ENCODE measurements at places on chromosomes 16 and 17.

- no peak for DNase-seq
Measured at GRCh38 chr16:69108064-69108904, 2.8 kb downstream of the HAS3 start.

DNA sequence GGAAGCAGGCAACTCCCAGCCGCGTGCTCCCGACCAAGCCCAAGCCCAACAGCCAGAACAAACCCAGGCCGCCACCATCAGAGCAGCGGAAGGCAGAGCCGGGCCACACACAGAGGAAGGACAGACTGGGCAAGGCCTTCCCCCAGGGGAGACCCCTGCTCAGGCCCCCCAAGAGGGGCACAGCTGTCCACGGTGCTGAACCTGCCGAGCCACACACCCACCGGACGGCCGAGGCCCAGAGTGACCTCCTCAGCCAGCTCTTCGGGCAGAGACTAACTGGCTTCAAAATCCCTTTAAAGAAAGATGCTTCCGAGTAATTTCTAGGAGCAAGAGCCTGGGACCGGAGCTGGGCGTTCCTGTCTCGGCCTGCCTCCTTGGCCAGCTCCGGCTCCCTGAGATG lies 14.1 kb upstream of the ZFPM1 start:
- DNase-seq: no peak

GRCh38 chr17:33574942-33575445 lies 281.9 kb upstream of the ASIC2 start:
- no peak for DNase-seq

DNA sequence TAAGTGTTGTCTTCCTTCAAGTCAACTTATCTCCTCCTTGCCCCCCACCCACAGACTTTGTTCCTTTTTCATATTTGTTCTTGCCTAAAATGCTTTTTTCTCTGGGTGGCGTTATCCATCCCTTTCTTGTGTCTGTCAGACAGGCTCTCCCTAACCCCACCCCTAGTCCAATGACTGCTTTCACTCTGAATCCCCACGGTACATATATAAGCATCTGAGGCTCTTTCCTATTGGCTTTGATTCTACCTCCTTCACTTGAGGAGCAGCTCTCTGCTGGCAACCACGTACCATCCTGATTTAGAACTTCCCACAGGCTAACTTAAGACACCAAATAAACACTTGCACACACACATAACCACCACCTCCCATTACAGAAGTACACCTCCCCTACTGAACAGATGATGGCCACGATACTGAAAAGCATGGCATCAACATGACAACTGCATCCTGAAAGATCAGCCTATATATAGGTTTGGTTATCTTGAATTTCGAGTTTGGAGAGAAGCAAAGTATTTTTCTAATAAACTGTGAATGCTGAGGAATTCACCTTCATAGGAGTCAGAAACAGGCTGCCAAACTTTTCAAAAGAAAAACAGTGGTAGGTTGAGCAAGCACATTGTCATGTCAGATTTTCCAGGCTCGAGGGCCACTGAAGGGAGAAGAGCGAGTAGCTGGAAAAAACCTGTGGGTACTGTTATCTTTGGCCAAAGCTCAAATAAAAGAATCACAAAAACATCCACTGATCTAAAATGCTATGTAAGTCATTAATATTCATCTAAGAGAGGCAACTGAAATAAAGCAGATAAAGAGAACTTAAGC lies 24.3 kb downstream of the STAT3 start:
- no peak for DNase-seq

- DNase-seq: no peak
Measured at GRCh38 chr16:21205303-21205702, 6.1 kb downstream of the ZP2 start.

GRCh38 chr16:26457095-26457494 lies 609.6 kb upstream of the C16orf82 start:
- DNase-seq: no peak

- peak; percentile 96 for DNase-seq
Measured at GRCh38 chr16:67241008-67241900, 6.0 kb downstream of the FHOD1 start.

- DNase-seq: no peak
Measured at GRCh38 chr17:36933512-36934143, 3.6 kb upstream of the LHX1 start.

DNA sequence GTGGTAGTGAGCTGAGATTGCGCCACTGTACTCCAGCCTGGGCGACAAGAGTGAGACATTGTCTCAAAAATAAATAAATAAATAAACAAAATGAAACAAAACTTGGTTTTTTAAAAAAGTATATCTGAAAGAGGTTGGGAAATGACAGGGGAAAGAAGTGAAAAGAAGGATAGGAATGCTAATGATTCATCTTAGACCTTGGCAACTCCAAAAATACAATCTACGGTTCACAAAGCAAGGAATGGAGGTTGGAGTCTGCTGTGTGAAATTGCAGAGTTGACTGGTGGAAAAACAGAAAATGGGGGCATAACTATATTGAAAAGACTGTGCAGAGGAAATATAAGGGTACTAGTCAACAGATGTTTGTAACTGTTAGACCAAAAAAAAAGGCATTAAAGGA lies 40.0 kb upstream of the CD300E start:
- DNase-seq: no peak

DNA sequence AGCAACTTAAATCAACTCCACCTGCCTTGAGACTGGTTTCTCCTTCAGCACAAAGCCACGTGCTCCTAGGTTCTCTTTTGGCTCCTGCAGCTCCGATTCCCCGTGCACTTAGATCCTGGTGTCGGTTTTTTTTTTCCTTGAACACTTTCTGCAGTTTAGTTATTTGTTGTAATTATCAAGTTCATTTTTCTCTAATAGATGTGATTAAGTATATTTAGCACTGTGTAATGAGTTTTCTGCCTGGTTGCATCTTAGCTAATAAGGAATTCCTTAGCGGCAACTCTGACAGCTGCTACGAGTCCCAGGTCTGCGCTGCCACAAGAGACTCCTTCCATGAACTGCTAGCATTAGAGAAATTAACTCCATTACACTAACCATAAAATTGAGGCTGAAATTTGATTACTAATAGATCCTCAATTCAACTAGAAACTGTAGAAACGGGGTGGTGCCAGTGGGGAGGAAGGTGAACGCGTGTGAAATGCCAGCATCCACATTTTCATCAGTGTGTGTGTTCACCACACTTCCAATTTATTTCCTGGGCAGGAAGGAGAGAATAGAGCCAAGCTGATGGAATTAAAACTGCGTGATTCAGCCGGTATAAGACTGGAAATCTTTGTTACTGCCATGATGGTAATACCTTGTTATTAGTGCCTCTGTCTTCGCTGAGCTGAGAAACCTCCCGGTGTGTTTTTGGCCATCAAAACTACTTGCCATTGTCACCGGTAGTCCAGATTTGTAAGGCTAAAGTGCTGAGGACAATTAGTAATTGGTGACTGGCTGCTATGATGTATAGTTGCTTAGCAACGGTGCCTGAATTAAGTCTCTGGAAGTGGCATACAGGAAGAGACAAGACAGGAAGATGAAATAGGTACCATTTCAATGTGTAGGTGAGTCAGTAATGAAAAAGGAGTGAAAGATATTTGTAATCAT lies 232.4 kb downstream of the IRX3 start:
- no peak for DNase-seq

DNA sequence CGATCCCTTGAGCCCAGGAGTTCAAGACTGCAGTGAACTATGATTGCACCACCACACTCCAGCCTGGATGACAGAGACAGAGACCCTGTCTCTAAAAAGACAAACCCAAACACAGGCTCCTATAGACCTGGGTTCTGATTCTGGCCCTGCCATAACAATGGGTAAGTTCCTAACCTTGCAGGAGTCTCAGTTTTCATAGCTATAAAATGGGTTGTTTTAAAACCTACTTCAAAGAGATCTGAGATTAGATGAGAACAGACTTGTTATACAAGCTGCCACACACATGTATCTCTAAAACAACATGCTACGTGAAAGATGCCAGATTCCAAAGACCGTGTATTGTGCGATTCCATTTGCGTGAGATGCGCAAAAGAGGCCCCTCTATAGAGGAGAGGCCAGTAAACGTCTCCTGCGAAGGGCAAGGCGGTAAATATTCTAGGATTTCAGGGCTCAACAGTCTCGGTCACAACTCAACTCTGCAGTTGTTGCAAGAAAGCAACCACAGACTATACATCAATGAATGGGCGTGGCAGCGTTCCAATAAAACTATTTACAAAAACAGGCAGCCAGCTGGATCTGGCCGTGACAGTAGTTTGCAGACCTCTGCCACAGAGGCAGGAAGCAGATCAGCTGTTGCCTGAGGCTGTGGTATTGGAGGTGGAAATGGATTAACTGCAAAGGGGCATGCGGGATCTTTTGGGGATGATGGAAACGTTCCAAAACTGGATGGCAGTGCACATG lies 5.9 kb downstream of the CORO7 start:
- no peak for DNase-seq

- DNase-seq: no peak
Measured at GRCh38 chr16:65289022-65289421, 167.2 kb upstream of the CDH11 start.

DNA sequence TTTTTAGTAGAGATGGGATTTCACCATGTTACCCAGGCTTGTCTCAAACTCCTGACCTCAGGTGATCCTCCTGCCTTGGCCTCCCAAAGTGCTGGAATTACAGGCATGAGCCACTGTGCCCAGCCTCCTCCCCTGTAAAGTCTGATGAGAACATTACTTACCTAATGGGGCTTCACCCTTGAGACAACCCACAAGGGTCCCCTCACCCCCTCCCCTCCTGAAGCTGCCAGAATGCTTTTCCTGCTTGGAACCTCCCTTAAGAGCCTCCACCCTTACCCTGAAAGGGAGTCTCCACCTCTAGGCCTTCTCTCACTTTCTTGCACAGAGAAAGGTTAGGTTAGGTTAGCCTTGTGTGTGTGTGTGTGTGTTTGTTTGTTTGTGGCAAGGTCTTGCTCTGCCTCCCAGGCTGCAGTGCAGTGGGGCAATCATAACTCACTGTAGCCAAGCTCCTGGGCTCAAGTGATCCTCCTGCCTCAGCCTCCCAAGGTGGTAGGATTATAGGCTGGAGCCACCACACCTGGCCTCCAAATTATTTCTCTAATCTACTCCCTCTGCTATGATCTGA lies 8.9 kb downstream of the SLC5A11 start:
- no peak for DNase-seq

DNA sequence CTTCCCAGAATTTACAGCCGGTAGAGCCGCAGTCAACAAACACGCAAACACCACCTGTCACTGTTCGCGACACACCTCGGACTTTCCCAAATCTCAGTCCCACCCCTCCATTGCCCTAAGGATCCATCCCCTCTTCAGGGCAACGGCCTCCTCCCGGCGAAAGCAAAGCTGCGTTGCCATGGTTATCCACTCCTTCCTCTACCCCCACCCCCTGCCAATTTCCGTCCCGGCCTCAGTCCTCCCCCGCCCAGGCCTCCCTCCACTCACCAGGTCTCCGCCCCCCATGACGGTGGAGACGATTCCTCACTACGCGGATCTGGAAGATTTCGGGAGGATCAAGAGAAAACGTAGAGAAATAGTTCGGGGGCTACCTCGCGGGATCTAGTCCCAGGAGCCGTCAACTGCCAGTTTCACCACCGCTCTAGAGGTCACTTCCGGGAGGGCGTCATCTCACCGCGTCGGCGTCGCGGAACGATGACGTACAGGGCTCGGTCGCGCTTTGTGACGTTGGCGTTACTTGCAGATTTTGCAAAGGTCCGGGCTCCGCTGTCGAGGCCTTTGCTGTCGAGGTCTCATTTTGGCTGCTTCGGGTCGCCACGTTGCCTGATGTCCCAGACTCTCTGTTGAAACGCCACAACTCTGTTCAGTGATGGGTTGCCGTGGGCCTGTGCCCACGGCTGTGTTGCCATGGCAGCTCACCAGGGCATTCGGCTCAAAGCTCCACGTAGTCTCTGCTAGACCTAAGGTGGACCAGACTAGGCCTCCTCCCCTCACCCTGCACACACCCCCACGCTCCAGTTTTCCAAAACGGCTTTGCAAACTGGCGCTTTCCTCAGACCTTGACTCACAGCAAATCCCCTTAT lies at the start of gene CWC25:
TSS of gene CWC25 (minus strand) at position 423 of the 863 bp plus-strand sequence. CDS start at position 285, 138 bp downstream.
- peak; percentile 88 for DNase-seq

- no peak for DNase-seq
Measured at GRCh38 chr17:37017404-37017803, 68.7 kb downstream of the AATF start.

- peak; percentile 93 for DNase-seq
Measured at GRCh38 chr17:57518587-57519581, 226.2 kb downstream of the CCDC182 start.

DNA sequence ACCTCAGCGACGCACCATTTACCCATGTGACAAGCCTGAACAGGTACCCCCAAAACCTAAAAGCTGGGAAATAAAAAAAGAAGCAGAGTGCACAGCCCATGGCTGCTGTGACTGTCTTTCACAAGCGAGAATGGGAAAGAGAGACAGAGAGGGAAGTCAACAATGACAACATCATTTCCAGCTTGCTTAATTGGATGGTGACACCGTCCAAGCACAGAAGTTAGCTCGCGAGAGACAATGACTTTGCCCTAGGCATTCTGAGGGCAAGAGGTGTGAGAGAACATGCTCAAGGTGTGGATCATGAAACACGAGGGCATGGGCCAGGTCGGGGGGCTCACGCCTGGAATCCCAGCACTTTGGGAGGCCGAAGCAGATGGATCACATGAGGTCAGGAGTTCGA lies 19.3 kb upstream of the NSMCE1 start:
- DNase-seq: no peak

DNA sequence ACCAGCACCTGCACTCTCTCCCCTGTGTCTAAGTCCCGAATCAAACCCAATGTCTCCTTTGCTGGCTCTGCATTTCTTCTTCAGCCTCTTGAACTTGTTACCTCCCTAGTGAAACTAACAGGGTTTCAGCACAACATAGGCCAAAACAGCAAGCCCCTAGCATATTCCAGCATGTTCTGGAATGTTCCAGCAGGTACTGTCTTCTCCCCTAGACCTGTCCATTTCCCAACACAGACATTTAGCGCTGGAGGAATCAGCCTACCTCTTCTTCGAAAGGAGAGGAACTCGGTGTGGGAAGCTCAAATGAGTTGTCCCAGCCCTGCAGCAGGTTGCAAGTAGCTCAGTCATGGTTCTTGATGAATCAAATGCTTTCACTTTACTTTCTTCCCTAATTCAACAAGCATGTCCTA lies 47.1 kb downstream of the LITAF start:
- no peak for DNase-seq

DNA sequence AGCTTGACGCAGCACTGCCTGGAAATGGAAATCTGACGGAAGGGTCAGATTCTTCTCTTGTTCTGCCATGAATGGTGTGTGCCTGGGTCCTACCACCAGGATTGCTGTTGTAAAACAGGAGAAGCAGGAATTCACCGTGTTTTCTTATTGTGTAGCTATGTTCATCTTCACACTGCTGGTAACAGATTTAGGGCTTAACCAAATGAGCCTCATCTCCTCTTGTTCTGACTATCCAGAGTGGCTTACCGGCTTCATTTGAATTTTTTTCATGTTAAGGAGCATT lies 97.3 kb upstream of the CHMP6 start:
- no peak for DNase-seq

- peak; percentile 22 for DNase-seq
Measured at GRCh38 chr16:50067290-50067853, 1.6 kb downstream of the HEATR3 start.

DNA sequence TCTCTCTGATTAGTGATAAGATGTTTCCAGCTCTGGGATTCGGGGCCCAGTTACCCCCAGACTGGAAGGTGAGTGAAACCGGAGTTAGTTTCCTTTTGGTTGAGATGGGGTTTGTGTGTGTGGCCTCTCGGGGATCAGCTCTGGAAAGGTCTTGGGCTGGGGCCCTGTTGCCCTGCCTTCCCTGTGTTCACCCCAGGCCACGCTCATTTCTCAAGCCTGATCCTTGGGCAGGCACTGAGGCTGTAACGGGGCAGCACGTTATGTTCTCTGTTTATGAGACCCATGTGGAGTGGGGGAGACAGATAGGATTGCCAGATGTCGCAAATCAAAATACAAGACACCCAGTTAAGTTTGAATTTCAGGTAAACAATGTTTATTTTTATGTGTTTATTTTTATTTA lies 35.5 kb downstream of the CPNE2 start:
- DNase-seq: no peak
